H7 (cell line): ENCODE measurements at places on chromosomes 13 and 19. TPM values are rescaled to one million over a fixed set of nuclear protein-coding genes. Genes with fewer than 3 reads are reported as not detected.

DNA sequence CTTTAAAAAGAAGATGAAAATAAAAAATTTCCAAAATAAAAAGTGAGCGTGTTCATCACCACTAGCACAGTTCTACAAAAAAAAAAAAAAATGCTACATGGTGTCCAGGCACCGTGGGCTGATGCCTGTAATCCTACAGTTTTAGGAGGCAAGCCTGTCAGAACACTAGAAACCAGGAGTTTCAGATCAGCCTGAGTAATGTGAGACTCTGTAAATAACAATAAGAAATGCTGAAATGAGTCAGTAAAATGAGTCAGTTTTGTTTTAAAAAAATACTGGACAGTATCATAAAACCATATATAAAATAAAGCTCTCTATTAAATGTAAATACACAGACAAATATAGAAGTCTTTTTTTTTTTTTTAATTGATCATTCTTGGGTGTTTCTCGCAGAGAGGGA lies 30.0 kb downstream of the ZNF91 start:
- DNase-seq = no peak

GRCh38 chr19:47610902-47611301 lies 2.0 kb downstream of the BICRA start:
- DNase-seq = no peak

Gene TNNI3
- total RNA-seq = 6.5 and 11.6 TPM in 2 replicates

- no peak for DNase-seq
These were observed 351.4 kb downstream of the KCNRG start for GRCh38 chr13:50366488-50367174.

Gene FCAR
- not detected in 2 replicates for total RNA-seq

DNA sequence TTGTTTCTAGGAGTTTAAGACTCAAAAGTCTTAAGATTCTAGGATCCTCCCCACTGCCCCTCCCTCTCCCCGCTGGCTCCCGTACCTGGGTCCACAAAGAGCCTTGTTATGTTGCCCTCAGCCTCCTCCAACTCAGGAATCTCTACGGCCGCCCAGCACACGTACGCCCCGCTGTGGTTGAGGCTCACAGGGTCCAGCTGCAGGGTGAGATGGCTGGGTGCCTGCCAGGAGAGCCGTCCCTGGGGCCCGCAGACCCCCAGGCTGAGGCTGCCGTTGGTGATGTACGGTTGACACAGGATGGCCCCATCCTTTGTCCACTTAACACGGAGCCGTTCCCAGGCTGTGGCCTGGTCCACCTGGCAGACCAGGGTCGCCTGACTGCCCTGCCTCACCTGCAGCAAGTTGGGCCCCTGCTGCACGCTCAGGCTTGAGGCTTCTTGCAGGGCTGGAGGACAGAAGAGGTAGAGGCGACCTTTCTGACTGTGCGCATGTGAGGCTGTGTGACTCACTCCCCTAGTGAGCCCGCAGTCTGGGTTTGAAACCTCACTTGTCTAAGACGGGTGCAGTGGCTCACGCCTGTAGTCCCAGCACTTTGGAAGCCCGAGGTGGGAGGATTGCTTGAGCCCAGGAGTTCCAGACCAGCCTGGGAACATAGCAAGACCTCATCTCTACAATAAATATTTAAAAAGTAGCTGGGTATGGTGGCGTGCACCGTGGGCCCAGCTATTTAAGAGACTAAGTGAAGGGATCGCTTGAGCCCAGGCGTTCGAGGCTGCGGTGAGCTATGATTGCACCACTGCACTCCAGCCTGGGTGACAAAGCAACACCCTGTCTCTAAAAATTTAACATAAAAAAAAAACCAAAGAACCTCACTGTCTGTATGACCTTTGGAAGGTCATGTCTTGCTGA lies 4.0 kb downstream of the TMIGD2 start:
- peak; percentile 70 for DNase-seq

Gene APOC4
- total RNA-seq = not detected in 2 replicates

Gene SLC25A41
- 0.11 and 1.2 TPM in 2 replicates for total RNA-seq

Gene ZNF773
- 7.2 and 9.3 TPM in 2 replicates for total RNA-seq

DNA sequence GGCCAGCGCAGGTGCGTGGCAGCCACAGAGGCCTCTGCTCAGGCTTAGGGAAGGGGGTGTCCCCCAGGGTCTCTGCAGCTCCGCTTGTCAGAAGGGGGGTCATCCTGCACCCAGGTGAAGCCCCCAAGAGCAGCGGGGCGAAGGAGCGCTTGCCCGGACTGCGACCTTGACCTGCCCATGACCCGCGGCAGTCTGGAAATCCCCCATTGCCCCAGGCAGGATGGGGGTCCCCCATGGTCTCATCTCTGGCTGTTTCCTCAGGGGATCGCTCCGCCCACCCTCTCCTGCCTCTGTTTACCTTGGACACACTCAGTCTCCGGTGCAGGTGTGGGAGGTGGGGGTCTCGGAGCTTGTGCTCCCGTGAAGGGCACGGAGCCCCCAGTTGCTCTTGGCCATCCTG lies 82.7 kb downstream of the KDM4B start:
- DNase-seq = no peak

Gene SSC5D
- total RNA-seq = 0.48 and 0.87 TPM in 2 replicates

GRCh38 chr19:31406106-31406505 lies 56.9 kb upstream of the TSHZ3 start:
- no peak for DNase-seq

- no peak for DNase-seq
These were observed 10.4 kb downstream of the MIDN start for GRCh38 chr19:1258707-1259205.

DNA sequence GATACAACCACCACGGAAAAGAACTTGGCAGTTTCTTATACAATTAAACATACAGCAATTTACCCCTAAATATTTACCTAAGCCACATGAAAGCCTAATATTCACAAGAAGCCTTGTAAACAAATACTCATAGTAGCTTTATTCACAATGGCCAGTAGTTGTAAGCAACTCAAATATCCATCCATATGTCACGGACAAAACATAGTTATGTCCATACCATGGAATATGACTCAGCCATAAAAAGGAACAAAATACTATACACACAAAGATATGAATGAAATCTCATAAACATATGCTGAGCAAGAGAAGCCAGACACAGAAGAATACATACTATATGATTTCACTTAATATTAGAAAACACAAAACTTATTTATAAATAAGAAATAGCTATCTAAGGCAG lies 12.9 kb downstream of the PSPC1 start:
- DNase-seq = no peak

DNA sequence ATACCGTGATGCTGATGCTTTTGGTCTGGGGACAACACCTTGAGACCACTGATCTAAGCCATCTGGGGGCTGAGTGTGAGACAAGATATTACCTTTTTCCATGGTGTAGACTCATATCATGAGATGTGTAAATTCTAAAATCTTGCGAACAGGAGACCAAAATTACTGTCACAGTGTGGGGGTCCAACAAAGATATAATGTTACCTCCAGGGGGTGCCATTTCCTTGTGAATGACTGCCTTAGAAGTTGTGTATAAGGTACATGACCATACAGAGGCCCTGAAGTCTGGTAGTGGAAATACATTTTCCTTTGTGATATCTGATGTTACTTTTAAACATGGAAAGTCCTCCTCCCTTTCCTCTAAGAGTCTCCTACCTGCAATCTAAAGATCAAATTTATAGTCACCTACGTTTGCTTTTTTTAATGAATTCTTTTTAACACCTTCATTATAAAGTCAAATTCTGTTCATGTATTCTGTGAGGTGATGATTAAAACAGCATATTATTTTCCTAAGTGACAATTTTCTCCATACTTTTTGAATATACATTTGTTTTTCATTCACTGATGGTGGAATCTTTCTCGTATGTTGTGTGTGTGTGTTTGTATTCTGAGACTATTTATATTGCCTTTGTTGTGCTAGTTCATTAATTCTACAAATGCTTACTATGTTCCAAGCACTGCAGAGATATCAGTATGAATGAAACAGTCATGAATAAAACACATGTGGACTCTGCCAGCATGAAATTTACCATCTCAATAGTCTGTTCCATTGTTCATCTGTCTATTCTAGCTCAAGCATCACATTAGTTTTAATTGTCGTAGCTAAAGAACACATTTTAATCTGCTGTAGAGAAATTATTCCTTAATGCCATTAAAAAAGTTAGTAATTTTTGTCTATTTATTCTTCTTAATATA lies 113.7 kb downstream of the RFC3 start:
- peak; percentile 4 for DNase-seq

Gene OR7A17
- total RNA-seq = not detected in 2 replicates

DNA sequence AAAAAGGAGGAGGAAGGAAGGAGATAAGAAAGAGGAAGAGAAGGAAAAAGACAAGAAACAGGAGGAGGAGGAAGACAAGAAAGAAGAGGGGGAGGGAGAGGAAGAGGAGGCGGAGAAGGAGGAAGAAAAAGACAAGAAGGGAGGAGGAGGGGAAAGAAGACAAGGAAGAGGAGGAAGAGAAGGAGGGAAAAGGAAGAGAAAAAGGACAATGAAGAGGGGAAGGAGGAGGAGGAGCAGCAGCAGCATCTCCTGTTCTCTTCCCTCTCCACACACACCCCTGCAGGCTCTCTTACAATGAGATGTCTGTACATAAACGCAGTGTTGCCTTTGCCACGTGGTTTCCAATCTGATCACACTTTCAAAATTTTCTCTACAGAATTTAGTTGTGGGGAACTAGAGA lies 66.6 kb downstream of the RUBCNL start:
- DNase-seq = no peak

Gene IFT88
- 2.3 and 3.4 TPM in 2 replicates for total RNA-seq

Gene ADPRHL1
- total RNA-seq = 0.89 and 1.4 TPM in 2 replicates

Gene KLK1
- not detected in 2 replicates for total RNA-seq

Gene ZNF846
- total RNA-seq = 3.9 and 8.6 TPM in 2 replicates

GRCh38 chr19:55579766-55580621 lies 654 bp downstream of the ZNF579 start:
- DNase-seq = peak; percentile 85

Gene TBXA2R
- total RNA-seq = 0.18 and 0.45 TPM in 2 replicates

DNA sequence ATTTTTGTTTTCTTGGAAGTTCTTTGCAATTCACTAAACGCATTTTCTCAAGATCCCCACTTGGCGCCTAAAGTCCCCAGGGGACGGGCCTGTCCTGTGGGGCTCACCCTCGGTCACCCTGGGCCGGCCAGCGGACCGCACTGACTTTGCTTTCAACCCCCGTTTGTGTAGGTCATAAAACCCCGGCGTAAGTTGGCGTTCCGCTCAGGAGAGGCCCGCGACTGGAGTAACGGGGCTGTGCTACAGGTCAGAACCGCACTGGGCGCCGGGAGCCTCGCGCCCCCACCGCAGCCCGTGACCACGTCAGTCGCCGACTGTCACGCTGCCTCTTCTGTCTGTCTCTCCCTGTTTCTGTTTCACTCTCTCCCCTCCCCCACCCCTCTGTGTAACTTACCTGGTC lies 13.6 kb downstream of the TSSK6 start:
- peak; percentile 61 for DNase-seq

DNA sequence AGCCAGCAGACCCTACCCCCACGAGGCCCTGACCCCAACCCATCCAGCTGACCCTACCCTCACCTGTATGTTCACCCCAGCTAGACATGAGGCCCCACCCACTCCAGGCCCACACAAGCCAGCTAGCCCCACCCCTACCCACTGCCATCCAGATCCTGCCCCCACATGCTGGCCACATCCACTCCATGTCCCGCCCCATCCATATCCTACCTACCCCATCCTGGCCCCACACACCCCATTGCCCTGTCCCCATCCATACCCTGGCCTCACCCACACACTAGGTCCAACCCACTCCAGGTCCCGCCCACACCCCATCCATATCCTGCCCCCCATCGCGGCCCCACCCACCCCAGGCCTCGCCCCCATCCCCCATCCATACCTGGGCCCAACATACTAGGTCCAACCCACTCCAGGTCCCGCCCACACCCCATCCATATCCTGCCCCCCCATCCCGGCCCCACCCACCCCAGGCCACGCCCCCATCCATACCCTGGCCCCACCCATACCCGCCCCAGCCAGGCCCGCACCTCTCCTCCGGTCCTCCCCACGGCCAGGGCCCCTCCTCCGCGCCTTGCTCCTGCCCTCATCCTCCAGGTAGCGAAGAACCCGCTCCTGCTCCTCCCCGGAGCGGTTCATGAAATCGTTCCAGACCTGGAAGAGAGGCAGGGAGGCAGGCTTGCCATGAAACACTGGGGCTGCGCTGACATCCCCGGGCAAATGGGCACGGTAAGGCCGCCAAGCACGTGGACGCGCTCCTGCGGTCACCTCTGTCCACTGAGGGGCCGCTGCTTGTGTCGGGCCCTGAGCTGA lies 7.2 kb downstream of the RNU6-9 start:
- DNase-seq = peak; percentile 99

DNA sequence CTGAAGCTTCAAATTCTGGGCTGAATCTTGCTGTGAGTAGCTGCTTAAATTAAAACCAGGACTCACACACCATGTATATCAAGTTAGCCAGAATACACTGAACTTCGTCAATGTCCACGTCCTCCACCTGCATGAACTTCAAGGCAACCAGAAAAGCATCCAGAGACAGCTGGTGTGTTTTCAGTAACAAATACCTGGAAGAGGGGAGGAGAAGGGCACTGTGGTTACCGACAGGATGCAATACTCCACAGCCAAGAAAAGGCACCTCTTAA lies 20.4 kb downstream of the PROZ start:
- no peak for DNase-seq

DNA sequence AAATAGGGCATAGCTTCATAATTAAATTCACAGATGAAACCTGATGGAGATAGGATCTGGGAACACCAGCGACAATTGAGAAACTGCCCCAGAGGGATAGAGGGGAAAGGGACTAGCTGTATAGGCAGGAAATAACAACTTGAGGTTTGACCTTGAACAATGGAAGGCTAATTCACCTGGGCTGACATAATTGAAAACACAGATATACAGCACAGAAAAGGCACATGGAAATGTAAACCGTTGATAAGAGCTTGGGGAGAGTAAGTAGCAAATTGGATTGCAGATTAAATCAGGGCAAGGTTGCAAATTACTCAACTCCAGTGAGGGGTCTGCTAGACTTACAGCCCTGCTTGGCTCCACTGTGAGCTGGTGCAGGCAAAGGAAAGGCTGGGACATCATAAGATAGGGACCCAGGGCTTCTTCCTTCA lies 246.7 kb downstream of the DLEU7 start:
- DNase-seq = no peak

- DNase-seq = no peak
These were observed 103.5 kb downstream of the FOXO1 start for GRCh38 chr13:40562975-40563349.

- no peak for DNase-seq
These were observed 4.5 kb upstream of the SIGLEC9 start for GRCh38 chr19:51120160-51120559.

Gene CFD
- total RNA-seq = 1.4 and 1.5 TPM in 2 replicates

DNA sequence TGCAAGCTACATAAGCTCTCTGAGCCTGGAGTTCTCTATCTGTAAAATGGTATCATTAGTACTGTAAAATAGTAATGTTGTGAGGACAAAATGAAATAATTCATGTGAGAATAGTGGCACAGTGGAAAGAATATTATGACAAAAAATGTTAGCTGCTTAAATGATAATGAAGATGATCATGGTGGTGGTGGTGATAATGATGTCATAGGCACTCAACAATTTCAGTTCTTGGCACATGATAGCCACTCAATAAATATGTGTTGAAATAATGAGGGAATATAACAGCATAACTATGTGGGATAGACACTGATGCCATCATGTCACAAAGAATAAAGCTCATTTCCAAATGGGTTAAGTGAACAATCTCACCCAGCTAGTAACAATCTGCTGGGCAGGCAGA lies 736.3 kb downstream of the EFNB2 start:
- DNase-seq = no peak

GRCh38 chr19:18202778-18203407 lies 949 bp downstream of the RAB3A start:
- DNase-seq = peak; percentile 87

- peak; percentile 70 for DNase-seq
These were observed 558 bp downstream of the MZT1 start for GRCh38 chr13:72726726-72727416.
